ENCODE measurements at places on chromosomes 6 and 20.

DNA sequence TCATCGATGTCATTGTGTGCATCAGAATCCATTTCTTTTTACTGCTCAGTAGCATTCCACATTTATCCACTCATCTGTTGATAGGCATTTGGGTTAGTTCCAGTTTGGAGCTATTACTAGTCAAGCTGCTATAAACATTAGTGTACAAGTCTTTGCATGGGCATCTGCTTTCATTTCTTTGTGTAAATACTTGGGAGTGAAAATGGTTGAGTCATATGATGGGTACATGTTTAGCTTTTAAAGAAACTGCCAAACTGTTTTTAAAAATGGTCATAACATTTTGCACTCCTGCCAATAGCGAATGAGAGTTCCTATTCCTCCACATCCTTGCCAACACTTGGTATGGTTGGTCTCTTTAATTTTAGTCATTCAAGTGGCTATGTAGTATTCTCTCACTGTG, 21.2 kb upstream of the SLC22A2 start:
- no peak for DNase-seq

DNA sequence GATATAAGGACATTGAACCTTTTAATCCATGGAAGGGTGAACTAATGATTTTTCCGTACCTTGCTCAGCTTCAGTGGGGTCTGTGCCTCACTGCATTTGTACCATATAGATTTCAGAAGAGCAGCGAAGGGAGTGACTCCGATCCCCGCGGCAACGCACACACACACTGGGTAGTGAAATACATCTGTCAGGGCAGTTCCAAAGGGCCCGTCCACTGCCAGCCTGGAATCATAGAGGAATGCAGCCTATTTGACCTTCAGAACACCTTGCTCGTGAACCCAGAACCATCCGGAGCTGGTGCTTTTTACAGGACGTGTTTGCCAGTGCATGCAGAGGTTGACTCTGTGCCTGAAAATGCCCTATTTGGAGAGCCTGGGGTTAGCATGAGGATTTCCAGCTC, 33.0 kb downstream of the NOX3 start:
- no peak for DNase-seq

- DNase-seq: peak; percentile 1
These were observed 2.1 kb downstream of the PTPRT start for GRCh38 chr20:43187476-43188233.

GRCh38 chr20:13883425-13883824, 98.6 kb downstream of the NDUFAF5 start:
- no peak for DNase-seq

Measured in activated naive CD4-positive, alpha-beta T cell (primary cell).